Activated CD4-positive, alpha-beta memory T cell treated with anti-CD3 and anti-CD28 coated beads, Interleukin-2, amount 10 ng/mL, durations not matched to agents 7 days and 5 days (primary cell): ENCODE measurements at places on chromosomes 6 and 20. TPM values are rescaled to one million over a fixed set of nuclear protein-coding genes. Genes with fewer than 3 reads are reported as not detected.

GRCh38 chr6:13267142-13267651, 61.1 kb downstream of the TBC1D7 start:
- no peak for DNase-seq

DNA sequence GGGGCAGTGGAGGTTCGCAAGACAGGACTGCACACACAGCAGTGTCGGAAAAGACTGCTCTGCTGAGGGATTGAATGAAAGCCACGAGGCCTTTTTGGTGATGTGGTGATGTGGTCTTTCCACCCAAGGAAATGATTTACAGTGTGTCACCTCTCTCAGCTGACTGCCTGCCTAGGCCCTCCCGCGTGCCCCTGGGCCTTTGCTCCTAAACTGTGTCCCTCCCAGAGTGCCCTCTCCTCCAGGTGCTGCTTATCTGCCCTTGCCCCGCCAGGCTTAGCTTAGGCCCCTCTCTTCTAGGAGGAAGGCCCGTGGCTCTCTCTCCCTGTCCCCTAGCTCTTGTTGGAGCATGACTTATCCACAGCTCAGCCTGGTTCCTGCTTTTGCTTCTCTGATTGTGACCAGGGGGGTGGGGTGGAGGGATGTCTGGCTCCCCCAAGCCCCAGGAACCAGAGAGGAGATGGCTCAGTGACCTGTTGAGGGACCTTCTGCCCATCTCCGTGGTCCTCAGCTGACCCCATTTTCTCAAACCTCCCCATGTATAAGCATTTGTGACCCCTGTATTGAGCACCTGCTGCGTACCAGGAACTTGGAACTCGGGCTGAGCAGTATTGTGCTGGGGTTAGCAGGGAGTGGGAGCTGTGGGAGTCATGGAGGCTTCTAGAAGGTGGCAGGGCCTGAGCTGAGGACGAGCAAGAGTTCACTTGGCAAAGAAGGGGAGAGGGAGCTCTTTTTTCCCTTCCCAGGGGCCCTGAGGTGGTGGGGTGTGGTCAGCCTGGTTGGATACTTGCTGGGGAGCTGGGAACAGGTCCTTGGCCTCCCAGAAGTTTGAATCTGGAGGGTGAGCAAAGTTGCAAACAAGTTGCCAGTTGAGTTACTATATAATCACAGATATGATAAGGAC, 2.2 kb downstream of the SRC start:
- no peak for DNase-seq

DNA sequence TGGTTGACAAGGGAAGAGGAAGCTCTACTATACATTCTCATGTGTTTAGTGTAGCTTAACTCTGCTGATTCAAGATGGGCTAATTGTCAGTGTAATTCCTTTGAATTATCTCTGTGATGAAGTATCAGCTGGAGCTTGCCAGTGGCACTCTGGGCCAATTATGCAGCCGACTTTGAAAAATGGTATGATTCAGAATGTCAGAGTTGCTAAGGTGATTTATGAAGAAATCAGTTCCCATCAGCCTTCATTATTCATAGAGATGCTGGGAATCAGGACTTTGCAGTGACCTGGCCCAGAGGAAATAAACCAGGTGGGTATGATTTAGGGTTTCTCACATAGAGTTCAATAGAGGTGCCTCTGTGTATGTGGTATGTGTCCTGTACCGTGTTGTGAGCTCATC, 33.4 kb downstream of the KCNS1 start:
- DNase-seq: no peak

GRCh38 chr6:166488701-166489100, 97.8 kb downstream of the RAMACL start:
- no peak for DNase-seq

The SLC17A1 gene
- total RNA-seq: not detected
